ENCODE measurements at places on chromosomes 16 and 17. TPM values are rescaled to one million over a fixed set of nuclear protein-coding genes. Genes with fewer than 3 reads are reported as not detected.
A peak's percentile ranks its signal among the peaks of the same experiment; 100 is the strongest.

SOX9 gene
- total RNA-seq: not detected

CXCL16 gene
- total RNA-seq: 0.70 TPM

SMIM36 gene
- not detected for total RNA-seq

HS3ST3A1 gene
- total RNA-seq: not detected

RND2 gene
- total RNA-seq: not detected

ORC6 gene
- 61.3 TPM for total RNA-seq

DNA sequence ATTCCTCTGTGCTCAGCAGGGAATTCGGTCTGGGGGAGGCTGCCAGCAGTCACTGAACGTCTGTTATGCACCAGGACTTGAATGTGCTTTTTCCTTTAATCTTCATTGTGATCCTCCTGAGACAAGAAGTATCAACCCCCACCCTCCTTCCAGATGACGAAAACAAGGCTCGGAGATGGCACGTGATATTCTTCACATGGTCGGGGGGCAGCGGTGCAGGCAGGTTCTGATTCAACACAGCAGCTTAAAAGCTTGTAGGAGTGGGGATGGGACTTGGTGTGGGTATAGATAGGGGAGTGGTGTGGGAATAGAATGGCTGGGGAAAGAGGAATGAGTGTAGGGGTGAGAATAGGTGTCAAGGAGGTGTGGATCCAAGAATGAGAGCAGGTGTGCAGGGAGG, 6.4 kb downstream of the NECAB2 start:
- no peak for DNase-seq

DNA sequence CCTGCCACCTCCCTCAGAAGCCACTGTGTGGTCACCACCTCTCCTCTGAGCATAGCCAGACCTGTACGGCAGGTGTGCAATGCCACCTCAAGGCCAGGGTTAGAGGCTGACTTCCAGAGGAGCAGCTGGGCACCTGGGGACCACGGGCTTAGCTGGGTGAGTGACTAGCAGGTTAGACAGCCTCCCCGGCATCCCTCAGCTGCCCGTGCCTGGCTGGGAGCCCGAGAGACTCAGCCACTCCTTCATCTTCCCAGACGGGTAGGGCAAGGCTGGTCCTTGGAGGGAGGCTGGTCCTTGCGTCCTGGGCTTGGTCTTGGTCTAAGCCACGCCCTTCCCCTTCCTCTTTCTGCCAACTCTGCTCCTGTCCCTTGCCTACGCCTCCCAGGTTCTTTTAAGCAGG, 7.8 kb downstream of the CRHR1 start:
- no peak for DNase-seq

DNA sequence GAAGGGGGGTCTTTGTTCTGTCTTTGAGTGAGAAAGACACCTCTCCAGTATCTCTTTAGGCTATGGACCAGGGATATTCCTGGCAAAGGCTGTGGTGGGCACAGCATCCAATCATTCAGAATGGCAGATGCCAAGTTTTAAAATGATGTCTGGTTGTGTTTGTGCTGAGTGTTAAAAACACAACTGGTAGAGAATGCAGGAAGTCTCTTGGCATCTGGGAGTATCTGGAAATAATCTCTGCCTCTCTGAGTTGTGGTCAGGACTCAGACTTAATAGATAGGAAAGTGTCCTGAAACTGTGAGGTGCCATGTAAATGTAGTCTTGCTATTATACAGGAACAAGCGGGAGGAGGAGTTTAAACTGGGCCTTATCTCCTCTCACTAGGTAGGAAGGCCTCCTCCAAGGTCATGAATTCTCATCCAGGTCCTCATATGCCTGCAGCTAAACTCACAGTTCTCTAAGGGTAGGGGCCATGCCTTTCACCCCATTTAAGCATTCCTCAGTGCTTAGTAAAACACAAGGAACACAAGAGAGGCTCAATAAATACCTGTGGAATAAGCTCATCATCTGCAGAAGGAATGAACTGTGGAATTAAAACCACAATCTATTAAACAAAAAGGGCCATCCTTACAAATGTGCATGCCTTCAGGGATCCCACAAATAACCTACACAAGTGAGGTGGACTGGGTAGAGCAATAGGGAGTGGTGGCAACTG, 317.6 kb downstream of the CBLN1 start:
- DNase-seq: no peak

GRCh38 chr16:81588326-81589081, 143.9 kb downstream of the CMIP start:
- DNase-seq: no peak

GRCh38 chr17:81918832-81919545, 1.0 kb upstream of the SIRT7 start:
- no peak for DNase-seq

DNA sequence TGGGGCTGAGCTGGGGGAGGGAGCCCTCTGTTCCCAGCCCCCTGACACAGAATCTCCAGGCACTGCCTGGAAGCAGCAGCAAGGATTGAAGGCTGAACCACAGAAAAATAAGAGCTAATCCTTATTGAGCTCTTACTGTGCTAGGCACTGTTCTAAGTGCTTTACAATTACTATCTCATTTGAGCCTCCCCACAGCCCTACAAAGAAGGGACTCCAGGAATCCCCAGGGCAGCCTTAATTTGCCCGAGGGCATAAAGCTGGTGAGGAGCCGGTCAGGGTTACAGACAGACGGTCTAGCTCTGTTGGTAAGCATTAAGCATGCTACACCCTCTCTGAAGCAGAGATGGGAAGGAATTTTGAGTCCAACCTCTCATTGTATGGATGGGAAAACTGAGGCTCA, 7.0 kb downstream of the SAMD14 start:
- no peak for DNase-seq

DNA sequence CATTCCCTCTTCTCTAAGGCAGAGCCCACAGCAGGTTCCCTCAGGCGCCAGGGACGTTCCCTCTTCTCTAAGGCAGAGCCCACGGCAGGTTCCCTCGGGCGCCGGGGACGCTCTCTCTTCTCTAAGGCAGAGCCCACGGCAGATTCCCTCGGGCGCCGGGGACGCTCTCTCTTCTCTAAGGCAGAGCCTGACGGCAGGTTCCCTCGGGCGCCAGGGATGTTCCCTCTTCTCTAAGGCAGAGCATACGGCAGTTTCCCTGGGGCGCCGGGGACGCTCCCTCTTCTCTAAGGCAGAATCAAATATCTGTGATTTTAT, 24.3 kb downstream of the ACSF3 start:
- DNase-seq: no peak

GRCh38 chr16:69941251-69942098, 9.7 kb upstream of the CLEC18A start:
- peak; percentile 34 for DNase-seq

GRCh38 chr17:44919885-44920564, 4.7 kb upstream of the GFAP start:
- peak; percentile 80 for DNase-seq

GRCh38 chr16:76676356-76676755, 399.2 kb downstream of the CNTNAP4 start:
- no peak for DNase-seq

DNA sequence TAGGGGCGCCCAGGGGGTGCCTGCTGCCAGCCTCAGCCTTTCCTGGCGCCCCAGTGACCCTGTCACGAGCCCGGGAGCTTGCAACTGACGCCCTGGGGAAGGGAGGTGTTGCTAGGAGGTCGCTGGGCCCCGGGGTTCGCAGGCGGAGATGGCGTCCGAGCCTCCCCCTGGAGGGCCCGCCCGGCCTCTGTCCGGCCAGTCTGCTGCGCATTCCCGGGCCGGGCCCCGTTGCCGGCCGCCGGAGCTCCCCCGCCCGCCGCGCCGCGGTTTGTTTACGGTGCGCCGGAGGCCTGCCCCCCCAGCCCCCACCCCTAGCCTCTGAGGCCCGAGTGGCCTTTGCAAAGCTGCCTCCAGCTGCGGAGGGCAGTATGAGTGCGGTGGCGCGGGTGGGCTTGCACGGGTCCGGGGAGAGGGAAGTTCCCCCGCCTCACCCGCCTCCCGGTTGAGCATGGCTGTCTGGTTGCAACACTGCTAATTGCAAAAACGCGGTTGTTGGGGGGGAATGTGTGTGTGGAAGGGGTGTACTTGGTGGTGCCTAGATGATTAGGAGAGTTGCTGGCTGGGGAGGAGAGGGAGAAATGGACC, 514 bp downstream of the THRA start:
- peak; percentile 50 for DNase-seq

DNA sequence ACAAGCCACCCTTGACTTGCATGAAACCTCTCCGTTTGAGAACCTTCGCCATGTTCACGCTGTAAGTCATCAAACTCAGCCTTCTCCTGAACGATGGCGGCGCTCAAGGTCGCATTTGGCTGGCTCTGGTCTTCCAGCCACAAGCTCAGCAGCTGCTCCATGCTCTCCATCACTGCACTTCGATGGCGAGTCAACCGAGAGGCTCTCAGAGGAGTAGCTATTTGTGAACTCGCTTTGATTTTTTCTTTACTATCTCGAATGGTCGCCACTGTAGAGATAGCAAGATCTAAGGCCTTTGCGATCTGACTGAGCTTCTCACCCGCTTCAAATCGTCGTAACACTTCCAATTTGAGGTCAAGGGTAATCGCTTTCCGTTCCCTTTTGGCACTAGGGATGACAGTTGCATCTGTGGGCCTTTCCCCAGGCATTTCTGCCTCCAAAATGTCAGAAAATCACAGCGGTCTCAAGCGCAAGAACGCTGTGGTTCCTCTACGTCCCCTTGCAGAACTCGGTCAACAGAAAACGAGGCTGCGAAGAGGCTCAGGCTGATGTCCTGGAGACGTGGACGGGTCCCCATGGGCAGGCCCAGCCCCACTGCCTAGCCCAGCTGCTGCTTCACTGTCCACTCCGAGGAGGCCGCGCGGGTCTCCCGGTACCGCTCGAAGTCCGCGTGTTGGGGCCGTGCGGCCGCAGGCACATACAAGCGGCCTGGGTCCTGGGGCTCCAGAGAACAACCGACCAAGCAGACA, 23.1 kb downstream of the DEF8 start:
- DNase-seq: peak; percentile 48

DNA sequence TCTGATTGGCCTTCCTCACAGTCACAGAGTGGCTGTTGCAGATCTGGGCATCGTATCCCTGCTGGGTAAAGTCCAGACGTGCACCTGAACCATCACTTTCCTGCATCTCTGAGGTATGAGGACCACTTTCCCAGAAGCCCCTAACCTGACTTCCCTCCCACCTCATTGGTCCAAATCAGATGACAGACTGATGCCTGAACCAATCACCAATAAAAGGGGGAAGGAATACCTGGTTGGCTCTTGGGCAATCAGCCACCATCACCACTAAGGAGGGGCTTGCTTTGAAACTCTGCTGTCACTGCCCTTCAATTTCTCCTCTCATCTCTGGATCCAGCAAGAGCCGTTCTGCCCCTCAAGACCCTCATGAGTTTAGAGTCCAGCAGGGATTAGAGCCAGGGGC, 13.6 kb upstream of the WFDC1 start:
- DNase-seq: no peak

DNA sequence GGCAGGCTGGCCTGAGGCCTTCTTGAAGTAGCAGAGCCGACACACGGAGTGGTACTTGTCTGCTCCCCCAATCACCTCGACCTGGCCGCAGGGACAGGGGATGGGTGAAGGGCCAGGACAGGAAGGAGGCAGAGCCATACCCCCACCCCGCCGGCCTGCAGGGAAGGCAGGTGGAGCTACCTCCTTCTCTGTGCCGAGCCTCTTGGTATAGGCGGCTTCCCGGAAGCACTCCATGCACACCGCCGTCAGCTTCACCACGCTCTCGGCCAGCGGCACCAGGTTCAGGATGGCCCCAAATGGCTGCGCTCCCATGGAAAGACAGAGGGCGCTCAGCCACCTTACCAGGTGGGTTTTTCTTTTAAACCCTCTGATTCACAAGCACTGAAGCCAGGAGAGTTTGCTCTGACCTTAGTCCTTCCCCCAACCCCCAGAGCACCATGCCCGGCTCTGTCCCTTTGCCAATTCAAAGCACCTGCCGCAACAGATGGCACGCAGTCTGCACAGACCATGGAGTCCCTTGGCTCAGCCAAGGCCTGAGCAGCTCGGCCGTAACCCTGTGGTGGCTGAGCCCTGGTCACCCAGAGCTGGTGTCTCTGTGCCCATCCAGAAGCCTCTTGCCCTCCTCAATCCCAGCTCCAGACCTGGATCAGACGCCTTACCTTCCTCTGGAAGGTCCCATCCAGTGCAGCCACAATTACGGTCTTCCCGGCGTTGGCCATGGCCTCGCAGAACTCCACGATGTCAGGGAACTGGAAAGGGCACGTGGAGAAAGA, 6.7 kb downstream of the SYNGR2 start:
- no peak for DNase-seq

- no peak for DNase-seq
Measured at GRCh38 chr16:51120730-51121347, 30.2 kb downstream of the SALL1 start.

DNA sequence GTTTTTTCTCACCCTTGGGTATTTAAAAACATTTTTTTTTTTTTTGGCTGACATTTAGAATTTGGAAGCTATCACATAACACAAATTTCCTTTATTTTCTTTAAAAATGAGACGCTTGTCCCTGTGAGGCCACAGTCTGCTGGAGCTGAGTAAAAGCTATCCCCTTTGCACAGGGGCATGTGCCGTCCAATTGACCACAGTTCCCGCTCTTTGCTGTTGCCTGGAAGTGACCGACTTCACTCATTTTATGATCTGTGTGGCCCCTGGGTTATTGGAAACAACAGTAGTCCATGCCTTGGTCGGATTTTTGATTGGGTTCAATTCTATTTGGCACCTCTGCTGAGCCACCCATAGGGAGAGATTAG, 405.0 kb downstream of the CPPED1 start:
- DNase-seq: no peak

DNA sequence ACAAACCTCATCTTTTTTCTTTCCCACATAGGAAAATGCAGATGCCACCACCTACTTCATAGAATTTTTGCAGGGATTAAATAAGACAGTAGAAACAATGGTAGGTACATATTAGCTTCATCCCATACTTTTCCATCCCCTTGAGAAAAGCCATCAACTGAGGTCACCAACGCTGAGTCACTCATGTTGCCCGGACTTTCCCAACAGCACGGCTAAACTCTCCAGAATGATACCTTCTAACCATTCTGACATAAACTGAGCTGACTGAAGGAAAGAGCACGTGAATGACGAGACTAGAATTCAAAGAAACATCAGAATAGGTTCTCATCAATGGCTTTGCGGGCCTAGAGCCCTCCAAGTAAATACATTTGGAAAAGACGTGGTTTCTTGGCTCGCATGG, 146.0 kb upstream of the RCVRN start:
- no peak for DNase-seq

GRCh38 chr16:89491238-89491869, 993 bp upstream of the ANKRD11 start:
- DNase-seq: no peak

Measured in activated CD8-positive, alpha-beta memory T cell treated with anti-CD3 and anti-CD28 coated beads, Interleukin-2, amount 10 ng/mL, durations not matched to agents 7 days and 5 days (primary cell).